ENCODE measurements at places on chromosomes 16 and 17.

GRCh38 chr17:38458521-38458920, 30.3 kb downstream of the ARHGAP23 start:
- no peak for DNase-seq

DNA sequence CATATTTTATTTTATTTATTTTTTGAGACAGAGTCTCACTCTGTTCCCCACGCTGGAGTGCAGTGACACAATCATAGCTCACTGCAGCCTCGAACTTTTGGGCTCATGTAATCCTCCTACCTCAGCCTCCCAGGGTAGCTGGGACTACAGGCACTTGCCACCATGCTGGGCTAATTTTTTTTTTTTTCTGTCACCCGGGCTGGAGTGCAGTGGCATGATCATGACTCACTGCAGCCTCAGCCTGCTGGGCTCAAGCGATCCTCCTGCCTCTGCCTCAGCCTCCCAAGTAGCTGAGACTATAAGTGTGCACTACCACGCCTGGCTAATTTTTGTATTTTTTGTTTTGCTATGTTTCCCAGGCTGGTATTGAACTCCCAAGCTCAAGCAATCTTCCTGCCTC, 17.1 kb downstream of the UNC45B start:
- DNase-seq, result no peak

- no peak for DNase-seq
These were observed 48.8 kb downstream of the ADCY9 start for GRCh38 chr16:4067262-4068001.

DNA sequence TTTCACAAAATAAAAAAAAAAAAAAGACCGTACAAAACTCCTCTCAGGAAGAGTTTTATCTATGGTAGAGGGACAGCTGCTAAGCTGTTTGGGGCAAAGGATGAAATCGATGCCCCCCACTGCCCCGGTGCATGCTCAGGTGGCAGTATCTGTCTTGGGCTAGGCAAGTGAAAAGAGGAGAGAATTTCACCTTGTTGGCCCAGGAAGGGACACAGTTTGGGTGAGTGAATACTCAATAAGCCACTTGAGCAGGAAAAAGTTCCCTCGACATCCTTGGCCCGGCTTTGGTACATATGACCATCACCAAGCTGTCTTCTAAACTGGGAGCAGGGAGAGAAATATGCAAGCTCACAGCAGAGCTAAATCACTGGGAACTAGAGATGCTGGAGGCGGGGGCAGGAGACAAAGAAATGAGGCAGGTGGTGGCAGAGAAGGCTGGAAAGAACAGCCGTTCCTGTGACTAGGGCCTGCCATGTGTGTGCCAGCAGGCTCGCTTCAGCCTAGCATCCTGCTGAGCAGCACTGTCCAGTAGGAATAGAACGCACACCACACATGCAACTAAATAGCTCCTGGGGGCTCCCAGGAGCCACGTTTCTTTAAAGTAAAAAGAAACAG, 8.2 kb upstream of the EIF1 start:
- DNase-seq, result no peak

DNA sequence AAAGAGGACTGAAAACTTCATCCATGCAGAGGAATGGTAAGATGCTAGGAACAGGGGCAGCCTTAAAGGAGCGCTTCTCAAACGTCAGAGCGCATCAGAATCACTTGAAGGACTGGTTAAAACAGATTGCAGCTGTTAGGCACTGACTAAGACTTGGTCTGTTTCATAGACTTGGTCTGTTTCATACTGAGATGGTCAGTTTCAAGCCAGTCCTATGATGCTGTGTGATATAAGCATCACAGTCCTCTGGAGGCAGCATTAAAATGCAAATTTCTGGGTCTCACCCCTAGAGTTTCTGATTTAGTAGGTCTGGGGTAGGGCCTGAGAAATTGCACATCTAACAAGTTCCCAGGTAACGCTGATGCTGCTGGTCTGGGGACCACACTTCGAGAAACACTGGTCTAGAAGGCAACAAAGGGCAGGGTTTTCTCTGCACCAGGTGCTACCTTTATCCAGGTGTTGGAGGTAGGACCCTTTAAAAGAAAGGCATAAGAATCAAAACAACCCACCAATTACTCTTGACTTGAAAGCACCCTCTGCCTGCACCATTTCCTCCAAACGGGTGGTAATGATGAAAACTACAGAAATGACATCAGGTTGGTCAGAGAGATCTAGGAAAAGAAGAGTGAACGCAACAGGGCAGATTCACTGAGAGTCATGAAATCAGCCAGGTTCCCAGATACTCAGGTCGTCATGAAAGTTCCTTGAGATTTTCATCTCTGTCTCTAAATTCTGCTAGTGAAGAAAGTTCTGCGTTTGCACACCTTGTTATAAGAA, 95.0 kb upstream of the RCVRN start:
- no peak for DNase-seq

GRCh38 chr17:3981455-3981854, 17.2 kb upstream of the ATP2A3 start:
- DNase-seq, result no peak

DNA sequence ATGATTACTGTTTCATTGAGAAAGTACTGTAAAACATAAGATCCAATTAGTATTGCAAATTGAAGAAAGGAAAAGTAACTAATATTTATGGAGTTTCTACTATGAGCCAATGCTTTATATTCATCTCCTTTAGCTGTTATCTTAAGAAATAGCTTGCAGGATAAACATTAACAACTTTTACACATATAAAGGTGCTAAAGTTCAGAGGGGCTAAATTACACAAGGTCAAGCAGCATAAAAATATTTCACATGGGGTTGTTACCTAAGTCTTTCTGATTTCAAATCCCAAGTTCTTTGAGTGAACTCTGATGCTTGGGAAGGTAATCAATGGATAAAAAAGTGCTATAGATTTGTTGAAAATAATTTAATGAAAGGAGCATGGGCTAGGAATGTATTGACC, 765.5 kb downstream of the CDH8 start:
- DNase-seq, result no peak

- peak; percentile 43 for DNase-seq
These were observed 229.6 kb downstream of the MRTFB start for GRCh38 chr16:14300705-14301168.

GRCh38 chr17:4986951-4987766, at the start of gene CAMTA2:
CAMTA2 (minus strand) TSS chr17:4987675; CDS start chr17:4986222, 1,453 bp downstream.
- peak; percentile 91 for DNase-seq

GRCh38 chr17:41263212-41263611, 2.0 kb upstream of the KRTAP9-6 start:
- DNase-seq, result no peak

- no peak for DNase-seq
These were observed 18.5 kb upstream of the SP2 start for GRCh38 chr17:47877368-47878034.

GRCh38 chr16:85486256-85486915, 126.7 kb upstream of the GSE1 start:
- DNase-seq, result no peak

DNA sequence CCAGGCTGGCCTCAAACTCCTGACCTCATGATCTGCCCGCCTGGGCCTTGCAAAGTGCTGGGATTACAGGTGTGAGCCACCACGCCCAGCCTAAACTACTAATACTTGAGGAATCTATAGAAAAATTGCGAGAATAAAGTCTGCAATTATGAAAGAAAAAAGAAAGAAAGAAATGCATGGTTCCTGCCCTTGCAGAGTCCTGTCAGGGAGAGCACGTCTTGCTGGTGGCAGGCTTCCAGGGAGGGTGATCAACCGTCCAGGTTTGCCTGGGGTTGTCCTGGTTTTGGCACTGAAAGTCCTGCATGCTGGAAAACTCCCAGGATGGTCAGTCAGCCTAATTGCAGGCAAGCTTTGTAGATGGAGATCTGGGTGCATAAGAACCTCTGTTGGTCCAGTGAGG, 21.5 kb upstream of the KIFC3 start:
- no peak for DNase-seq

GRCh38 chr17:64074704-64075426, 54.4 kb upstream of the ICAM2 start:
- no peak for DNase-seq

DNA sequence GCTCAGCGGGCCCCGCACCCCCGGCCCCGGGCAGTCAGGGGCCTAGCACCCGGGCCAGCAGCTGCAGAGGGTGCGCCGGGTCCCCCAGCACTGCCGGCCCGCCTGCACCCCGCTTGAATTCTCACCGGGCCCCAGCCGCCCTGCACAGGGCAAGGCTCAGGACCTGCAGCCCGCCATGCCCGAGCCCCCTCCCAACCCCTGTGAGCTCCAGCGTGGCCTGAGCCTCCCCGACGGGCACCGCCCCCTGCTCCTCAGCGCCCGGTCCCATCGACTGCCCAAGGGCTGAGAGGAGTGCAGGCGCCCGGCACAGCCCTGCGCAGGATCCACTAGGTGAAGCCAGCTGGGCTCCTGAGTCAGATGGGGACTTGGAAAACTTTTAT, 1.7 kb upstream of the BRCA1 start:
- DNase-seq, result no peak

DNA sequence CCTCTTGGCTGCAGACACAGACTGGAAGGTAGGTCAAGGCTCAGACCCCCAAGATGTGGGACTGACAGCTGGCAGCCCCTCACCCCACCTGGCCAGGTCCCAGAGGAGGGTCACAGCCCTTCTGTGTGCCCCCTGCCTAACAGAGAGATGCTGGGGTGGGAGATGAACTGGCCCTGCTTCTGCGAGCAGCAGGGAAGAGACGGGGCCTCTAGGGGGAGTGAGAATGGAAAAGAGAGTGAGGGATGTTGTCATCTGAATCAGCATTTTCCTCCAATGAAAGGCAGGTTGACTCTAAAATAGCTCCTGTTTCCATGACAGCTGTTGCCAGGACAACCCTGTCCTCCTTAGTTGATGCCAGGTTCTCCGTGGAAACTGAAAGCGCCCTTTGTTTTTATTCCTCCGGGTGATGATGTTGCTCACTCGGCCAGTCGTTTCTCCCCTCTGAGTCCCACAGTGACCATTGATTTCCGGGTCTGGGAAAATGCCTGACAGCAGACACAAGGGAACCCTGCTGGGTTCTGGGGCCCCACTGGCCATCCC, 4.9 kb upstream of the NDRG4 start:
- peak; percentile 56 for DNase-seq

DNA sequence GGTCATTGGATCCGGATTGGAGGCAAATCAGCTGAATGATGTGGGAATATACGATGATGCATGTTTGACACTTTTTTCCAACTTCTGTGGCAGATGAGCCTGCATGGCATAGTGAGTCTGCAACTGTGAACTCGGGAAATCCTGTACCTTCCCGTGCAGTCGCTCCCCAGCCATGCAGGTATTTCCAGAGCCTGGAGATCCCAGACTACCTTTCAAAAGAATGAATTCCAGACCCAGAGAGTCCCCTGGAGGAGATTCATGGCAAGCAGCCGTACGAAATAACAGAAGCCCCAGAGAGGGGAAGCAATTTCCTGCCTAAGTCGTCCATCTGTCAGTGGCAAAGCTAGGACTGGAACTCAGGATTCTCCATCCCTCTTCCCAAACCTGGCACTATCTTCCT, 75.7 kb upstream of the FAM20A start:
- no peak for DNase-seq

GRCh38 chr16:21222495-21223337, 10.8 kb upstream of the ANKS4B start:
- no peak for DNase-seq
